Stimulated activated CD4-positive, alpha-beta T cell treated with anti-CD3 and anti-CD28 coated beads, Interleukin-15, amount 100 ng/mL, for 1 hour (primary cell): ENCODE measurements at places on chromosomes 3 and 15.

DNA sequence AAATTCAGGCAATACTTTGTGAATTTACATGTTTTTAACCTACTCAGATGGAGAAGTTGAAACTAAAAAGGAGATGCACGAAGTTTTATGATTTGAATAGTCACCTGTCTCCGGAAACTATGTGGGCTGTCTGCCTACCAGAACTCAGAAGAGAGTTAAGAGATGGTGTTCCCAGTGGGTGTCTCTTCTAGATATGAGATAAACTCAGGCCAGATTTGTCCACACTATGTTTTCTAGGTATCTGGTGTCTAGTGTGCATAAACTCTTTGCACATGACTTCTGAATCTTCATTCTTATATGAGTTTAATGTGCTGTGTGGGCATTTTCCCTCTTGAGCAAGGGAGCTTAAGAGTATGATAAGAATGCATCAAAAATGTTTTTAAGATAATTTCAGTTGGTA lies 222.8 kb downstream of the FOXP1 start:
- DNase-seq: no peak

- DNase-seq: no peak
Measured at GRCh38 chr3:141248064-141248463, 16.4 kb downstream of the PXYLP1 start.

DNA sequence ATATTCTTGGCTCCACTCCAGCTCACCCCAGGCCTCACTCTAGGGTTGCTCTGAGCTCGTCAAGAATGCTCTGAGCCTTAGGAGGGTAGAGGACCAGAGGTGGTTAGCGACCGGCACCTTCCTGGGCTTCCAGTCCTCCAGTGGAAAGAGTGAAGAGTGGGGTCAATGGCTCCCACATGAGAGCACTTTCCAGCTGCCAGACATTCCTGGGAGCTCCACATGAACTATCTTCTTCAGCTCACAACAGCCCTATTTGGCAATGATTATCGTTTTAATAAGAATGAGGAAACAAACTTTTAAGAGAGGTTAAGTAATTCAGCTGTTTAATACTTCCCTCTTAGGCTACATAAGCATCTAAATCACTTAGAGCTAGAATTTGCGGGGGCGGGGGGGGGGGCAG lies 139.3 kb downstream of the STT3B start:
- DNase-seq: no peak

DNA sequence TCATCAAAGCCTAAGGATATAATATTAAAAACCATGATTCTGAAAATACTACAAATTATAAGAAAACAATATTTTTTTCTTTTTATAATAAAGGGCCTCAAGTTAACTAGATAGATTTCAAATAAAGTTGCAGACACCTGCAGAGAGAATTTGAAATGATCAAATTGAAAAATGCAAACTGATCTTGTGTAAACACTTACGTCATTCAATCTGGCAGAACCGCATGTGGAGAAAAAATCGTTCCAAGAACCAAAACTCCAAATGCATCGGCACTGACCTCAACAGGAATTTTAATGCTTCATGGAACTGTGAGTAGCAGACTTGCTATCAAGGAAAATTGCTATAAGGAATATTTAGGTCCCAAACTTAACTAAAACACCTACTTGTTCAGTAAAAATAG lies 17.2 kb downstream of the CPA3 start:
- DNase-seq: no peak

DNA sequence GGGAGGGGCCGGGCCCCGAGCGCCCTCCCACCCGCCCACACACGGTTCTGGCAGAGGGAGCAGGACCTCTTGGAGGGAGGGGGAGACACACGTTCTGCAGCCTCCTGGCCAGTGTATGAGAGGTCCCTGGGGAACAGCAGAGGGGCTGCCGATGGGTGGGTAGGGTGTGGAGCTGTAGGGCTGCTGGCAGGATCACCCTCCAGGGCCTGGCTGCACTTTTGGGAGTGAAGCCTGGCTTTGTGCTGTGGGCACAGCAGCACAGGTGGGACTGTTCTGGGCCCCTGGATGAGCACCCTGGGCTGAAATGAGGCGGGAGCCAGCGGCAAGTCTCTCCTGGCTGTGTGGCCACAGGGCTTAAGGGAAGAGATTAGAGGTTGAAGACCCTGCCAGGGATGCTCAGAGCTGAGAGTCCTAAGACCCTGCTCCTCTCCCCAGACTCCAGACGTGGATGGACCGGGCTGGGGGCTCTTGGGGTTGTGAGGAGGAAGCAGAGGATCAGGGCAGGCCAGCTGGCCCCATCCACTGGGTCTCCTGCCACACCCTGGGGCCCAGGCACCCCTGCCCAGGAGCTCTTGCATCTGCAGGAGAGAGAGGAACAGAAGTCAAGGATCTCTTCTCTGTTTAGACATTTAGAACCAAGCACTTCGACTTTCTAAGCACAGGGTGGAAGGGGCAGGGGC lies 45.2 kb downstream of the RGMA start:
- DNase-seq: no peak

GRCh38 chr3:33751336-33751735 lies 33.3 kb upstream of the CLASP2 start:
- DNase-seq: no peak

DNA sequence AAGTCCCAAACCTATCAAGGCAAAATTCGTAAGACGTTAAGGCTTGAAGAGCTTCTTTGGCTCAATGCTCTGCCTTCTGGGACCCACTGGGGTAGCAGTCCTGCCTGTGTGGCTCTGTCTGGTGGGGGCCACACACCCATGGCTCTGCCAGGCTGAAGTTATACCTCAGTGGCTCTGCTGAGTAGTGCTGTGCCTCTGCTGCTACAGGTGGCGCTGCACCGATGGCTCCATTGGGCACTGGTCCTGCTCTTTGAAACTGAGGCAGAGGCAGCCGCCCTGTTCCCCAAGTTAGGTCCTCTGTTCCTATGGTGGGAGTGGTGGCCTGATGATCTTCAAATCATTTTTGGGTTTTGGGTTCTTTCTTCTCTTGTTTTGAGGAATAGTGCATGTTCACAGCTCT lies 68.0 kb upstream of the AP4E1 start:
- no peak for DNase-seq

- DNase-seq: no peak
Measured at GRCh38 chr3:71962561-71963240, 177.8 kb upstream of the PROK2 start.

- DNase-seq: no peak
Measured at GRCh38 chr3:3335903-3336302, 156.4 kb upstream of the CRBN start.

- DNase-seq: no peak
Measured at GRCh38 chr3:54882129-54882833, 45.6 kb downstream of the LRTM1 start.
